ENCODE measurements at places on chromosomes 7 and 10.

GRCh38 chr10:99917963-99918825 is 91.6 kb downstream of the DNMBP start:
- DNase-seq = no peak

DNA sequence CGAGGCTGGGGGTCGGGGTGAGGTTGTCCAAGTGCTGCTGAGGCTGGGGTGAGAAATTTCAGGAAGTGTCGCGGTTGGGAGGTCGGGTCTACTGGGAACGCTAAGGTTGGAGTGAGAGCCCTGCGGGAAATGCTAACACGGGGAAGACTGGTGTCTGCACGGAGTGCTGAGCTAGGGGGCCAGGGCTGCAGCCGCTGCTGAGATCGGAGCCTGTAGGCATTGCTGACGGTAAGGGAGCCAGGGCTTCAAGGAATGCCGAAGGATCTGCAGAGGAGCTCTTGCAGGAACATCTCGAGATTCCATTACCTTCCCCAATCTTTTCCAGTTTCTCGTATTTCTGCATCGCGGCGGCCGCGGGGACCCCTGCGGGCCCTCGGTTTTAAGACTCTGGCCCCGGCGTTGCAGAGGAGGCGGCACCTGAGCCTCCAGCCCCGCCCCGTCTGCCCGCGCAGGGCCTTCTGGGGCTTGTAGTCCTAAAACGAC is at the start of gene CDK5:
Gene CDK5 (minus strand): TSS at position 392 of the 483 bp plus-strand sequence. CDS start 49 bp downstream, at position 343.
- no peak for DNase-seq

DNA sequence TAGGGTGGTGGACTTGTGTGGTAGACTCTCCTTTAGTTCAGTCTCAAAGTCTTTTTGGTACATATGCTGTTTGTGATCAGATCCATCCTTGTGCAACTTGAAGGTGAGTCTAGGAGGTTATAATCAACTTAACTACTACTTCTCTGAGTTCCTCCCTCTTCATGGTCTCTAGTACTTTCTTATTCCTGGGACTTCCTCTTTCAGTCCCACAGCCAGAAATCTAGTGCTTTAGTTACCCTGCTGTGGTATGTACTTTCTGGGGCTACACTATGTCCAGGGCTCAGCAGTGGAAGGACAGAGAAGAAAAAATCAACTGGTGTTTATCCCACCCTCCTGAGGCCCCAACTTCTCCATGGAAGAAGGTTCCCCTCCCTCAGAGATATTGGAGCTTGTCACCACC is 19.4 kb upstream of the ATAD1 start:
- no peak for DNase-seq

- no peak for DNase-seq
Measured at GRCh38 chr7:44604941-44605340, 1.5 kb upstream of the OGDH start.

DNA sequence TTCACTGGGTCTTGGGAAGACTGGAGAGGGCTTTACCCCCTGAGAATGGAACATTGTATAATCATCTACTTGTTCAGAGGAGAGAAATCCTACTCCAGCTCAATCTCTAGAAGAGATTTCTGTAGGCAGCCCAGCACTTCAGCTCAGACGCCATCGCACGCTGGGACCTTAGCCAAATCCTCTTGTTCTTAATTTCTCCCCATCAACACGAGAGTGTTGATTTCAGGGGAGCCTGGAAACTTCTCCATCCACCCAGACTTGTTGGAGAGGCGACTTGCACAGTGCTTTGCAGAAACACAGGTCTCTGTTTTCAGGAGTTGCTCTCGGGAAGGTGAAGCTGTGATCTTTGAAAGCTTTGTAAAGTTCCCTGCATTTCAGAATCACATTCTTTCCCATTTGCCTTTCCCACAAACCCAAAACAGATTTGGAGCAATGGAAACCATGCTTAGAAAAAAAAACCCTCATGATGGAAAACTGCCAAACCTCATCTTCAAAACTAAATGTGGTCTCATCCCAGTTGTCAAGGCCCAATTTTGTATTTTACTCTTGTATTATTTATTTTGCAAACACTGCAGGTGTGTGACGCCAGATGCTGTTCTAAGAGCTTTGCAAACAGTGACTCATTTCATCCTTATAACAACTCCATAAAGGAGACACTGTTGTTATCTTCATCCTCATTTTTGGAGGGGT is 60.9 kb downstream of the CALML3 start:
- peak; percentile 26 for DNase-seq

- no peak for DNase-seq
Measured at GRCh38 chr7:15012135-15012534, 109.6 kb upstream of the DGKB start.

DNA sequence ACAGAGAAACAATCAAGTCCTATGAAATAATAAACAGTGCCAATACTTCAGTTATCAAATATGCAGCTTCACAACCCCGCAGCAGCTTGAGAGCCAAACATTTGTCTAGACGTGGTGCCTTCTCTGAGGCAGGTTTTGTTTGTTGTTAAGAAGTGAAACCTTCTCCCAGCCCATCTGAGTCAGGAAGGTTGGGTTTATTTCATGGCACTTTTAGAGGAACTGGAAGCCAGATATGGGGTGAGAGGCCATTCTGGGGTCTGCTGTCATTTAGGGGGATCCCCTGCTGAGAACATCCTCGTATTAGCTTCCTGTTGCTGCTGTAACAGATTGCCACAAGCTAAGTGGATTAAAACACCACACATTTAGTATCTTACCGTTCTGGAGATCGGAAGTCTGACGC is 113.6 kb downstream of the GRK5 start:
- DNase-seq = no peak

GRCh38 chr10:50622706-50623662 is 772 bp downstream of the SGMS1 start:
- DNase-seq = peak; percentile 63

DNA sequence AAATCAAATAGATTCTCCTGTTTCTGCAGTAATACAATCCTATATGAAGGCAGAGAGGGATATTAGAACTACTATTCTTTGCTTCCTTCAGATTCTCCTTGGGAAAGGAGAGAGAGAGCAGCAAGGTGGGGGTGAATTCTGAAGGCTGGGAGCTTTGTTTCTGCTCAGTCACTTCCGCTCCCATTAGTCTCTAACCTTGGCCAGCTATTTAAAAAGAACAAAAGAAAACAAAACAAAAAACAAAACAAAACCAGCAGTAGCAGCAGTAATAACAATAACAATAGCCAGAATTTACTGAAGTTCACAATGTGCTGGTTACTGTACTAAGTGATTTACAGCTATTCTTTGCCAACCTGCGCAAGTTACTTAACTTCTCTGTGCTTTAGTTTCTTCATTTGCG is 9.9 kb downstream of the GPR85 start:
- DNase-seq = no peak

GRCh38 chr10:77669892-77670291 is 32.3 kb upstream of the KCNMA1 start:
- peak; percentile 45 for DNase-seq

DNA sequence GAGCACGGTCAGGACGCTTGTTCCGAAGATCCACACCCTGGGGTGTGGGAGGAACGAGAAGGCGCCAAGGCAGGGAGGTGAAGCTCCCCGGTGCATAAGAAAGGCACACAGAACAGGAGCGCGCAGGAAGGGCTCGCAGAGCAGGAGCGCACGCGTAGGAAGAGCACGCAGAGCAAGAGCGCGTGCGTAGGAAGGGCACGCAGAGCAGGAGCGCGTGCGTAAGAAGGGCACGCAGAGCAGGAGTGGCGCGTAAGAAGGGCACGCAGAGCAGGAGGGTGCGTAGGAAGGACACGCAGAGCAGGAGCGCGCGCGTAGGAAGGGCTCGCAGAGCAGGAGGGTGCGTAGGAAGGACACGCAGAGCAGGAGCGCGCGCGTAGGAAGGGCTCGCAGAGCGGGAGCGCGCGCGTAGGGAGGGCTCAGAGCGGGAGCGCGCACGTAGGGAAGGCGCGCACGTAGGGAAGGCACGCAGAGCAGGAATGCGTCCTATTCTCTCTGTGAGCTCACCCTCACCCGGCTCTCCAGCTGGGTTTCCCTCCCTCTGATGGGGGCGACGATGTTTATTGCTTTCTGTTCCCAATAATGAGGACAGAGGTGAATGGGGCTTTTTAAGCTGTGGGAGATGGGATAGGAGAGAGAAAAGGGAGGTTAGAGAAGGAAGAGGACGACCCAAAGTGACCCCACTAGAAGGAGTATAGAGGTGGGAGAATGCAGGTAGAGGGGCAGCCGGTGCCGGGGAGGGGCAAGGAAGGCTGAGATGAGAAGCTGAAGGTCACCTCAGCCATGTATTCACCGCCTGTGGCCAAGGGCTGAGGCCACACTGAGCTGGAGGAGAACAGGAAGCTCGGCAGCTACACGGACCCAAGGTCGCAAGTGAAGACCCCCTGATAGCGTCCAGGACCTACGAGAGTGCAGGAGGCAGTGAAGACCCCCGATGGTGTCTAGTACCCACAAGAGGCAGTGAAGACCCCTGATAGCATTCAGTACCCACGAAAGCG is 423.2 kb downstream of the PTPRN2 start:
- no peak for DNase-seq

DNA sequence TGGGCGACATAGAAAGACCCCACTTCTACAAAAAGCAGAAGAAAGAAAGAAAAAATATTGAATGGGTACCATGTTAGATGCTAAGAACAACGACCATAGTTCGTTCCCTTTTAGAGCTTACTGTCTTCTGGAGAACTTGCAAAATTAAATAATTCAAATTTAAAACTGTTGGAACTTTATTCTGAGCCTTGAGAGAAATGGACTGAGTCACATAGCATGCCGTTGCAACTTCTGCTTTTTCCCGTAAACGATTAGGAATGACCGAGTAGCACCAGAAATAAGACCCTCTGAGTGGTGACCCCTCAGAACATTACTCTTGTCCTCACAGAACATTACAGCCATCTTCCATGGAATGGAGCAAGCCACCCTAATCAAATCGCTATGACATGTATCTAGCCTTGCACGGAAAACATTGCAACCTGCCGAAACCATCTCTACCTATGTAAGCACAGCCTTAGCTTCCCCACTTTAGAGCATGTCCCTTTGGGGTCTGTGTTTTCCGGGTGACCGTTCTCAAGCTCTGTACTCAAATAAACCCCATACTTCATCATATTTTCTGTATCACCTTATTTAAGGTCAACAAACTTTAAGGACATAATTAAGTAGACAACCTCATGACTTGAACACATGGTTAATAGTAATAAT is 179.1 kb downstream of the PRKCQ start:
- peak; percentile 34 for DNase-seq

DNA sequence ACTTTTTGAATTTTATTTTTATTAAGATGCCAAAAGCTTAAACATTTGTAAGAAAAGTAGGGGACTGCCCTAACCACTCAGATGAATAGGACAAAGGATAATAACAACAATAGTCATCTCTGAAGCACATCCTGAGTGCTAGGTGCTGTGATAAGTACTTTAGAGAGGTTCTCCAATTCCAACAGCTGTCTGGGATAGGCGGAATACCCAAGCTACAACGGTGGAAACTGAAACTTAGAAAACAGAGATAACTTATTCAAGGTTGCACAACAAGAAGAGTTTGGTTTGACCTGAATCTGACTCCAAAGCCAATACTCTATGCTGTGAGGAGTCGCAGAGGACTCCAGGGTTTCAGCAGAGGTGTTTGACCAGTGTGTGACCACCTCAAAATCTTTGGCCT is 2.0 kb downstream of the RTKN2 start:
- no peak for DNase-seq

DNA sequence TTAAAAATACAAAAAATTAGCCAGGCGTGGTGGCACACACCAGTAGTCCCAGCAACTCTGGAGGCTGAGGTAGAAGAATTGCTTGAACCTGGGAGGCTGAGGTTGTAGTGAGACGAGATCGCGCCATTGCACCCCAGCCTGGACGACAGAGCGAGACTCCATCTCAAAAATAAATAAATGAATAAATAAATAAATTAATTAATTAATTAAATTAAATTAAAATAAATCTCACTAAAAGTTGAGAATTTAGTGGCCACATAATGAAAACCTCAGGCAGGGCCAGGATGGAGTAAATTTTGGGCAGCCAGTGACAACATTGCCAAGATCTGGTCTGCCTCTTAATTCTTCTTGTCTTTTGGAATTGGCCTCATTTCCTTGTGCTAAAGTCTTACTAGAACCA is 187.5 kb upstream of the FEZF1 start:
- no peak for DNase-seq

DNA sequence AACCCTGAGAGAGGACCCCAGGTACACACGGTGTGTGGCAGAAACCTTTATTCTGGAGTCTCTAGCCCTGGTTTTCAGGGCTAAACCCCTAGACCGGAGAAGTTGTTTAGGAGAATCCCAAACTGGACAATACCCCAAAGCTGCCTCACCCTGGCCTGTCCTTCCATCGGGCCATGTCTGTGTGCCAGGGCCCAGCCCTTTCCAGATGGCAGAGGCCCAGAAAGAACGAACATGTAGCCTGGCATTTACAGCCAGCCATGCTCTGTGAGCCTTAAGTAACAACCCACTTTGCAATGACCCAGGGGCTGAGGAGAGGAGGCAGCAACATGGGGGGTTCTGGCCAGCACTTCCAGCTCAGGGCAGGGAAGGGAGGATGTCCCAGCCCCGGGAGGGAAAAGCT is 142.1 kb downstream of the NEURL1 start:
- DNase-seq = no peak

- peak; percentile 66 for DNase-seq
Measured at GRCh38 chr7:517774-518629, 1.6 kb downstream of the PDGFA start.

- peak; percentile 23 for DNase-seq
Measured at GRCh38 chr7:128933180-128933891, 4.4 kb upstream of the IRF5 start.

DNA sequence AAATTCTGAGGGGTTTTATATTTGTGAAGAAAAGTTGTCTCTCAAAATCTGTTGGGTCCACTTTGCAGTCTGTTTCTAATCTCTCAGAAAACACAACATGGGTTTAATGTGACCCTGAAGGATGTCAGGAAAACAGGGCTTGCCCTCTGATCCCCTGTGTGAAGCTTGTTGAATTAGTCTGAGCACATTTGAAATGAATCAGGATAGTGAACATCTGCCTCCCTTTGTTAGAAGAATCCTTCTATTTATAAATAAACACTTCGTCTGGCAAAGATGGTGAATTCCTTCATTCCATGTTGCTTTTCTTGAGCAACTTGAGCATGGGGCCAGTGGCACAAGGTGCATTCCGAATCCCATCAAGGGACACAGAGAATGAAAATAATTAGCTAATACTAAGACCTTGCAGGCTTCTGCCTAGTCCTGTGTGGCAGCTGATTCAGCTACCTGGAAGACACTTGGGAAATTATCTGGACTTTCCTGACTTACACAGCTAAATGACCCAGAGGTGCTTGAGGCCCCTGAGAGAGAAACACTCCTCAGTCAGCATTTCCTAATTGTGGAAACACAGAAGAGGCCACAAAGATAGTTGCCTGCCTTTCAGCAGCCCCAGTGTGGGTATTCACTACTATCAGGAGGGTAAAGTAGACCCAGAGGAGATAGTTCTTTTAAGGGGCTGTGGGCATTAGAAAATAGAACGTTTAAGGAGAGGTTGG is 305.5 kb downstream of the C7orf25 start:
- no peak for DNase-seq

GRCh38 chr10:124942317-124943169 is 620 bp downstream of the ZRANB1 start:
- no peak for DNase-seq

- no peak for DNase-seq
Measured at GRCh38 chr10:13808556-13809391, 222.0 kb downstream of the PRPF18 start.

Measured in ELR (cell line).